Uterus (tissue), 4 donors: ENCODE measurements at places on chromosomes 11 and 22. TPM values are rescaled to one million over a fixed set of nuclear protein-coding genes. Genes with fewer than 3 reads are reported as not detected.

MIOX gene
- total RNA-seq: not detected

SCGB1D2 gene
- total RNA-seq: 1.9 TPM

POU2AF3 gene
- total RNA-seq: 10.9 TPM

SAA1 gene
- not detected for total RNA-seq

C22orf42 gene
- total RNA-seq: not detected

SCUBE2 gene
- total RNA-seq: 66.8 TPM

GRCh38 chr11:110249766-110250165, 46.6 kb downstream of the RDX start:
- no peaks in the 10 kb centered on the region for H3K27me3 ChIP-seq
- H3K4me1 ChIP-seq: no peaks in the 10 kb centered on the region
- H3K4me3 ChIP-seq: no peak overlapping the region
- no peak overlapping the region for H3K27ac ChIP-seq
- DNase-seq: no peak

- H3K27me3 ChIP-seq: no peaks in the 10 kb centered on the region
- DNase-seq: no peak
- no peak overlapping the region for H3K4me3 ChIP-seq
- no peaks in the 10 kb centered on the region for H3K4me1 ChIP-seq
- no peaks in the 10 kb centered on the region for H3K36me3 ChIP-seq
Observed at GRCh38 chr11:9992306-9992705, 301.7 kb downstream of the SBF2 start.

DNA sequence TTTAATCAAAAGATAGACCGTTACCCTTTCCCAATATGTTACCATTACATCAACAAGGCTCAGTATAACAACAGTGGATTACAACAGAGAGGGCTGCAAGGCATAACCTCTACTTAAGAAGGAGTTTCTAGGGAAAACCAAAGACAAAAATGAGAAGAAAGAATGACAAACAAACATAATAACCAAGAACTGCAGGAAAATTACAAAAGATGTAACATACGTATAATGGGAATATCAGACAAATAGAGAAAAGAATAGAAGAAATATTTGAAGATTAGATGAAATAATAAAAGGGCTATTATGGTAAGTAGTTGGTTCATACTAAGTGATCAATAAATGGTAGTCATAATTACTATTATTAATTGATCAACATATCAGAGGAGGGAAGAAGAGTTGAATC, 39.1 kb downstream of the SPON1 start:
- H3K27ac ChIP-seq: no peak overlapping the region
- H3K36me3 ChIP-seq: no peaks in the 10 kb centered on the region

DNA sequence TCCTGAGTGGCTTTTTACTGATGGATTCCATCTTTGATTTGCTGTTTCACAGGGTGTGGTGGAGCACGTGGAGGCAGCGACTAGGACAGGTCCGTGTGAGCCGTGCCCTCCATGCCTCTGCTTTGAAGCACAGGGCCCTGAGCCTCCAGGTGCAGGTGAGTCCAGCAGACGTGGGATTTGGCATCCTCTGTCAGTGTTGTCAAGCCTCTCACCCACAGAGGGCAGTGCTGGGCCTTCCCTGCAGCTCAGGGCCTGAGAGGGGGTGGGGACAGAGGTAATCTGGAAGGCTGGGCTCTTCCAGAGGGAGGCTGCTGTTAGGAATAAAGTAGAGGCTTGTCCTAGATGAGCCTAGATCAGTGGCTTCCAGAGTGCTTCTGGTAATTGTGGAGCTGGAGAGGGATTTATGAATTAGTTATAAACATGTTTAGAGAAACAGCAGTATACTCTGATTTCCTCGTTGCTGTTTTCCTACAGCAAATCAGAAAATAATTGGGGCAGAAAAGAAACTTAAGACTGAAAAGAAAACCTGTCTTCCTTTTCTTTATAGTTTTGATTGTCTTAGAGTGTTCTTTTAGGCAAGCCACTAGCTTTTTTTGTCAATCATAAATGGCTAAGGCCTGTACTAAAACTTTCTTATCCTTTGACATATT, 65.0 kb downstream of the SFI1 start:
- no peaks in the 10 kb centered on the region for H3K4me1 ChIP-seq
- DNase-seq: peak; percentile 64
- H3K27me3 ChIP-seq: no peaks in the 10 kb centered on the region
- no peak overlapping the region for H3K27ac ChIP-seq

DNA sequence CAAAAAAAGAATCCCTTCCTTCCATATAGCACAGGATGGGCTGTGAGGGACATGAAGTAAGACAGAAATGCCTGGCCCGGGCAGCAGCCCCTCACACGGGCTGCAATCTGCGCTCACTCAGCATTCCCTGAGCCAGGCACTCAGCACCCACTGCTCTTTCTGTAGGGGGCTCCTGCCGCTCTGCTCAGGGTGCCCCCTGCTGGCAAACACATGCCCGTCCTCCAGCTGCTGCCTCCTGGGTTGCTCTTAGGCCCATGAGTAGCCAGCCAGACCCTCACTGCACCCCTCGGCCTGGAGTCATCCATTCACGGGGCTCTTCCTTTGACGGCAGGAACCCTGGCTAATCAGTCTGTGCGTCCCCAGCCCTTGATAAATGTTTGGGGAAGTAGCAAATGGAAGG, 6.9 kb downstream of the MCAT start:
- no peak overlapping the region for H3K4me3 ChIP-seq
- H3K4me1 ChIP-seq: no peaks in the 10 kb centered on the region
- no peak for DNase-seq
